ENCODE measurements at places on chromosomes 1 and 21.

- DNase-seq, result peak; percentile 89
These were observed 19.4 kb upstream of the KCNAB2 start for GRCh38 chr1:6026095-6026809.

GRCh38 chr1:221188458-221188857, 309.2 kb downstream of the HLX start:
- no peak for DNase-seq

DNA sequence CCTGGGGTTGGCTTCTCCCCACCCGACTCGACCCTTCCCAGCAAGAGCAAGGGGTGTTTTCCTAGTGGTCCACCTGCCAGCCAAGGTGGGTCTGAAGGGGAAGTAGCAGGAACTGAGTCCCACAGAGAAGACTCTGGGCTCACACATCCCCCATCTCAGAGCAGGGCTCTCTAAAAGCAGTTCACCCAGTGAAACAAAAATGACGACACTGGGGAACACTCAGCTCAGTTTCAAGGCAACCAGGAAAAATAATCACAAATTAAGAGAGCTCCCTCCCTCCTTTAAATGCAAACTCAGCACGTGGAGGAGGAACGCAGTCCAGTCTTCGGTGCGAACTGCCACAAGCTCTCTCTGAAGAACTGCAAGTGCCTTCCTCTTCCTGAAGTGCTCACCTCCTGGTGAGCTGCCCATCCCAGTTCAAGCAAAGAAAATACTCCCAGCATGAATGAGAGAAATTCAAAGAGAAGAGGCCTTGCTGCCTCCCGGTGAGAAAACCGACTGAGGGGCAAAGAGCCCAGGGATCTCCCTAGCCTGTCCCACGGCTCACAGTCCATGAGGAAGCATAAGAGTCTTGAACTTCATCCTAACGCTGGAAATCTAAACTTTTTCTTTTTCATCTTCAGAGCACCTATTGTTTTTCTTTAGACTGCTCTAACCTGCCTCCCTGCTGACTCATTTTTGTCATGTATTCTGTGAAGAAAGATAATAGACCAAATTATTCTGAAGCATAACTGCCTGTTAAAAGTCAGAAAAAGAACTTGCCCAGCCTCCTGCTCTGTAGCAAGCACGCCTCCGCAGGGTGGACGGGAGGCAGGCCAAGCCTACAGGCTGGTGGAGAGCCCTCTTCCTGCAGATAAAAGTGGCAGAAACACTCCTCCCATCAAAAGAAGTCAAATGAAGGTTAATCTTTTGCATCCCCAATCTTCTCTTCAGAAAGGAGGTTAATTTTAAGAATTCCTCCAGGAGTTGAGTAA, 281.4 kb downstream of the HHIPL2 start:
- DNase-seq, result no peak

DNA sequence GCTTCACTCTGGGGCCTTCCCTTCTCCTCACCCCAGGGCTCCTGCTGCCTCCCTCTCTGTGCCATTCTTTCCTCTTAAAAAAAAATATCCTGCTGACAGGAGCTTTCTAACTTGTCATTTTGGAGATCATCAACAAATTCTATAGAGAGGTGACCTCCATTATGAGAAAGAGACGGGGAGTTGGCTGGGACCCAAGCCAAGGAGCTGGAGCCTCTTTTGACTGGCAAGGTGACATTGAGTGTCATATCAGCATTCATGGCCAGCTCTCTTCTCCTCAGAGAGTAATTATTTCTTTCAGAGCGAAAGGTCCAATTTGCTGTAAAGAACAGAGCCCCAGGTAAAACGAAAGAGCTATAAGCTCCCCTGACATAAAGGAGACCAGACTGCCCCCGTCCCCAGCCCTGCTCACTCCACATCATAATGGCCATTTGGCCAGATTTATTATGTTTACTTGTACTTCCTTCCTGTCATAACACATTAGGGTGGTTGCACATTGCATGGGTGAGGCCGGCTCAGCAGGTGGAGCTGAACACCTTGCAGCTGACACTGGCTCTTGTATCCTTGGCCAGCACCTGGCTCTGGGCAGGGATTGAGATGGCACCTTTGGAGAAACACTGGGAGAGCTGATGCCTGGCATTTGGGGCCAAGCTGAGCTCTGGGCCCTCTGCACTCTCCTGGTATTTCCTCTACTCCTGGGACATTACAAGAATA, 404.0 kb upstream of the VAMP3 start:
- DNase-seq, result no peak

DNA sequence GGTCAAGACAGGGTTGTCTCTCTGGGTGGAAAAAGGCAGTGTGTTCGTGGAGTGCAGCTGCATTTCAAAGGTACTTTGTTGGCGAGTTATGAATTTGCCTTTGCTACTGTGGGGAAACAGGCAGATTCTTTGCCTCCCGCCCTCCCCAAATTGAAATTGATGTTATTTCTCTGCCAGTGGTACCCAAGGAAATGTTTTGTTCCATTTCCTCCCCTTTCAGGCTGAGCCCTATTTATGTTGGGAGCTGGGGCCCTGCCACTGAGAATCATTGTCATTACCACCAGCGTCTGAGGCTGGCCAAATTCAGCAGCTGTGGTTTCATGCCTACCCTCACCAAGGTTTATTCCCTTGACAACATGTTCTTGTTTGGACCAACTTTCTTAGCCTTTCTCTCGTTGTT, 48.5 kb upstream of the OLIG2 start:
- no peak for DNase-seq

DNA sequence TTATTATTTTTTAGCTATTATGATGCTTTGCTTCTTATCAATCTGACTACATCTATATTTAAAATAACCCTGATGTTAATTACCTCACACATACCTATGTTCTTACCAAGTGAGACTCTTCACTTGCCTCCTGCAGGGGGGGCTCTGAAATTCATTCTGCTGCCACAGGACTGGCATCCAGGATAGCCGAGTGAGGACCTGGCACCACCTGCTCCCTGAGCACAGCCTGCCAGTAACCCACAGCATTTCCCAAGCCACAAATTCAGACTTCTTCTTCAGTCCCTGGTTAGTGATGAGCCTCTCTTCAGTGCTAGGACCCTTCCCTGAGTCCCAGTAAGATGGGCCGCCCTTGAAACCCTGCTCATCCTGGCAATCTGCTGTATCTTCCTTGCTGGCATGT, 296.5 kb upstream of the PLXNA2 start:
- no peak for DNase-seq

GRCh38 chr21:32082466-32082865, 196.4 kb downstream of the MIS18A start:
- DNase-seq, result no peak

DNA sequence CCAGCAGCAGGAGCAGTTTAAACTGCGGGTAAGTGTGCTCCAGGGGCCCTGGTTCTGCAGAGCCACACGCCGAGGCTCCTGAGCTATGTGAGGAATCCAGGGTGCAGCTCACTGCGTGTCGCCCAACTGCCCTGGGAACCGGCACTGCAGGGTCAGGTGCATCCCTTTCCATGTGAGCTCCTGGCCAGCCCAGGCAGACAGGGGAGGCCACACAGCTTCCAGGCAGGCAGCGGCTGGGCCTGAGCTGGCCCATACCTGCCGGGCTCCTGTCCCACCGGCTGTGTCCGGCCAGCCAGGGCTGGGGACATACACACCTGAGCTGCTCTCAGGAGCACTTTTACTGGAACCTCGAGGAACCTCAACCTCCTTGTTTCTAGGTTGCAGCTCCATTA, 18.6 kb upstream of the COL18A1 start:
- DNase-seq, result no peak

GRCh38 chr1:192024881-192025280, 133.4 kb upstream of the RGS18 start:
- DNase-seq, result no peak

DNA sequence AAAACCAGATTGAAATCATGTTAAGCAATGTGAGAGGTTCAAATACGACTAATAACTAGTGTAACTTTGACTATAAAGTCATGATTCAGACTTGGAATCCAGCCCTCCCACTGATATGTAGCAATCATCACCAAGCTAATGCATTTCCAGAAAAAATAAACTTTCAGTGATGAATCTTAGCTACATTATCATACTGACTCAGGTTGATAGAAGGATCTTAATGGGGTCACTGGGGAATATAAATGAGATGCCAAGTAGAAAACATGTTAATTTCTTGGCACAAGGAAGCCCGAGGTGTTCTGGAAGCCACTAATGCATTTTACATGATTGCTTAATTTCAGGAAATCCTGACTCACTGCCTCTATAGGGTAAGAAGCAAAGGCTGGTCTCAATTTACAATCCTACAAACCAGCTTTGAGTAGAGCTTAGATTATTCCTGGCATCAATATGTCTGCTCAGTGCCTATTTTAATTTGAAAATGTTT, 67.7 kb downstream of the SELENOF start:
- no peak for DNase-seq

DNA sequence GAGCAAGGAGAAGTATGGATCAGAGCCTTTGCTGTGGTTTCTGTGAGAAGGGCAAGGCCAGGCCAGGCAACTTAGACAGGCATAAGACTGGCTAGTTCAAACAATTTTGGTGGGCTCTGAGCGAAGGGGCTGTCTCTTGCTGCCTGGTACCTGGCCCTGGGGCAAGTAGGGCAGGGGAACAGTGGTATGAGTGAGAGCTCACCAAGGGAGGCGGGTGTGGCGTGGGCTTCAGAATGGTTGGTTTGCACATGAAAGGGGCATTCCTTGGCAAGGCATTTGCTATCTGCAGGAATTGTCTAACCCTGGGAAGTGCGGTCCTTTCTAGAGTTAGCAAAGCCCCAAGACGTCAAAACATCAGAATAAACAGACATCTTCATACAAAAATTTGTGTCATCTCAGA, 210.5 kb downstream of the CAMTA1 start:
- DNase-seq, result no peak

DNA sequence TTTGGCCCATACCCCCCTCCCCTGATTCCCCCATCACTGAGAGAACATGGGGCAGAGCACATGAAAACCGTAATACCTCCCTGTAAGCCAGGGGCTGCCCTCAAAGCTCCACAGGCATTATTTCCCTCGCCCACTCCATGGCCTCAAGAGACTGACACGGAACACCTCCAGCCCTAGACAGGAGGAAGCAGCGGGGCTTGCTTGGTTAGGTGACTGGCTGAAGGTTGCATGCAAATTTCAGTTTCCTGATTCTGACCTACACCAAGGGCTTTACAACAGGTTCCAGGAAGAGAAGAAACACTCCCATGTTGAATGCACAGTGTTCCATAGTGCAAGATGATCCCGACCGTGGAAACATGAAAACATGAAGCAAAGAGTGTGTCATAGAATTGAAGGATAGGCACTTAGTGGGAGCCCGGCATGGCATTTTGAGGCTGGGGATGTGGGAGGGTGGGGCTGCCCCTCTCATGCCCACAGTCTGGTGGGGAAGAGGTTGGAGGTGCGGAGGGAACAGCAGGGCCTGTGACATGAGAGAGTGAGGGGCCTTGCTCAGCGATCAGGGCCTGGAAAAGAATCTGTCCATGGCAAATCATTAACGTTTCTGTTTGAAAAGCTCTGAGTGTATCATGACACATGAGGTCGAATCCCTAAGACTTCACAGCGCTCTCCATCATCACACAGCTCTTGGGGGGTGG, 33.5 kb downstream of the GPR137B start:
- DNase-seq, result no peak

GRCh38 chr1:14282707-14283106, 315.8 kb upstream of the KAZN start:
- no peak for DNase-seq

DNA sequence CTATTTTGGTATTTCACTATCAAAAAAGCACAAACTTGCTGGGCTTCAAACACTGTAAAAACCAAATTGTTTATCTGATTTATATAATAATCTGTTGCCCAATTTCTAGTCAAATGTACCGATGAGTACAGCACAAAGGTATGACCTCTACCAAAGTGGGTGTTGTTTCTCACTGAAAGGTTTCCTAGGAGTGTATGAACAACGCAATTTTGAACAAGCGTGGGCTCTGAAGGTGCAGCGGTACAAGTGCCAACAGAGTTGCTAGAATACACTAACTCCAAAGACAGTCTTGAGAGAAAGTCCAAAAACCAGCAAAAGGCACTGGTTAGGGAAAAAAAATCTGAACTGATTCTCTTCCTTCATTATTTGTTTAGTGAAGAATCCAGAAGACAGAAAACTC, 130.4 kb downstream of the ATP1B1 start:
- no peak for DNase-seq

DNA sequence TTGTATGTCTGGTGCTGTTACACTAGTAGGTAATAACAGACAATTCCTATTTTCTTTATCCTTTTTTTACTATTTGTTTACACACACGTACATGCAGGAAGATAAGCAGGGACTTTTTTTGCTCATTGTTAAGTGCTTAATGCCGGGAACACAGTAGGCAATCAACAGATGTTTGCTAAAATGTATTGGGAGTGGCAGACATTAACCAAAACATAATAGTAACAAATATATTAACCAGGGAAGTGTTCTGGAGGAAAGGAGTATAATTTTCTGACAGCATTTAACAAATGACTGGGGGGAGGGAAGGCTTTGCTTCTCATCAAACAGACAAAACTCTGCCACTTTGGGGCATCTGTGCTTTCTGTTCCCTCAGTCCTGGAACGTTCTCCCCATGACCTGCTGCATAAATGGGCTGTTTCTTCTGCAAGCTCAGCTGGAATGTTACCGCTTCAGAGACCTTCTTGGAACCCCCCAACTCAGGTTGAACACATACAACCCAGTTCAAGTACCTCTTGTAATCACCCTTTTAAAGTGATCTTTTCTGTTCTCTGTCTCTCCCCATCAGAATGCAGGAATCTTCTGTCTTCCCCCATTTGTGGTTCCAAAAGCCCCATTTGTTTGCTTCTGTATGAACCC, 2.1 kb downstream of the CR1L start:
- DNase-seq, result no peak

- DNase-seq, result no peak
These were observed 703 bp downstream of the ERI3 start for GRCh38 chr1:44354268-44354839.

GRCh38 chr21:41678924-41679318, 87.9 kb downstream of the RIPK4 start:
- no peak for DNase-seq

DNA sequence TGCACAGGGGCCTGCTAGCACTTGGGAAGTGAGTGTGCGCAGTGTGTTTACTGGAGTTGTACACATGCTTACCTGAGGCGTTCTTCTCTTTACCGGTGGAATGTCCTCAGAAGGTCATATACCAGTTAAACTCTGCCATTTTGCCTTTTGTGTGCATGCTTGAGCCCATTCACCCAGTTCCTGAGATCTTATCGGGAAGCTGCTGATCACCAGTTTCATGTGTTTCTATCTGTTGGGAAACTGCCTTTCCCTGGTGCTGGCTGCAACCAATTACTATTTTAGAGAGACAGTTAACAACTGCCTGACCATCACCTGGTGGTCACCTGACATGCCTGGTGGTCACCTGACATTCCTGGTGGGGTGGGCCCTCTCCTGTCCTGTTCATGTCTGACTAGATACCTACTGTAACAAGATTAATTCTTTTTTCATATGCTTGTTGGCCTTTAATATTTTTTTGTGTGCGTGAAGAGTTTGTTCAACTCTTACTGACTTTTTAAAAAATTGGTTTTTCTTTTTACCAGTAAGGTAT, 137.0 kb downstream of the RASAL2 start:
- no peak for DNase-seq

DNA sequence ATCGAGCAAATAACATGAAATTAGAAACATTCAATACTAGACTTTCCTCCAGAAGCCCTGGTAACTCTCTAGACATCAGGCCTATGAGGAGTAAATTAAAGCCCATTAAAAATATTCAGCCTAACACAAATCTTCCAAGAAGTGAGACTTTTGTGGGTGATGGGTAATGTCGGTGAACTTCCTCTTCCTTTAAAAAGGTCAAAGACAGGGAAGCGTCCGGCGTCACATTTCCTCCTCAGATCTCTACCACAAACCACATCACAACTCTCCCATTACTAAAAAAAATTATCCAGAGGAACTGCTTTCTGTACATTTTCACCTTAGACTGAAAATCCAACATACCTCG, 1.4 kb downstream of the EIF4G3 start:
- no peak for DNase-seq

- DNase-seq, result no peak
These were observed 22.3 kb upstream of the APOBEC4 start for GRCh38 chr1:183675381-183675780.
